ENCODE measurements at places on chromosomes 5 and 9.

GRCh38 chr5:73668486-73669111 lies 42.6 kb downstream of the ARHGEF28 start:
- no peak for DNase-seq

GRCh38 chr5:112491257-112491656 lies 72.2 kb upstream of the EPB41L4A start:
- DNase-seq: no peak

DNA sequence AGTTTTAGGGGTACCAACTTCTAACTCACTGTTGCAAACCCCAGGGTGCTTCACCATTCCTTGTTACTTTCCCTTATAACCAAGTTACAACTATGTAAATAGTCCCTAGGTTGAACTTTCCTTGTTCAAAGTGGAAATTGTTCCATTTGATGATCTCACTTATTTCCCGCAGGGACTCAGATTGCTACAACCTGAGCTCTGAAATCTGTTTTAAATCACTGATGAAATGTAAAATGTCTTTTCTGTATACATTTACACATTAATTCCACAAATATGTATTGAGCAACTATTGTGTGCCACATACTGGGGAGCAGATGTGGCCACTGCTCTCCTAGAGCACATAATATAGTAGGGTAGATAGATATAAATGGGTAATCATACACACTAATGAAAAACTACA lies 69.1 kb upstream of the TARS1 start:
- DNase-seq: no peak

DNA sequence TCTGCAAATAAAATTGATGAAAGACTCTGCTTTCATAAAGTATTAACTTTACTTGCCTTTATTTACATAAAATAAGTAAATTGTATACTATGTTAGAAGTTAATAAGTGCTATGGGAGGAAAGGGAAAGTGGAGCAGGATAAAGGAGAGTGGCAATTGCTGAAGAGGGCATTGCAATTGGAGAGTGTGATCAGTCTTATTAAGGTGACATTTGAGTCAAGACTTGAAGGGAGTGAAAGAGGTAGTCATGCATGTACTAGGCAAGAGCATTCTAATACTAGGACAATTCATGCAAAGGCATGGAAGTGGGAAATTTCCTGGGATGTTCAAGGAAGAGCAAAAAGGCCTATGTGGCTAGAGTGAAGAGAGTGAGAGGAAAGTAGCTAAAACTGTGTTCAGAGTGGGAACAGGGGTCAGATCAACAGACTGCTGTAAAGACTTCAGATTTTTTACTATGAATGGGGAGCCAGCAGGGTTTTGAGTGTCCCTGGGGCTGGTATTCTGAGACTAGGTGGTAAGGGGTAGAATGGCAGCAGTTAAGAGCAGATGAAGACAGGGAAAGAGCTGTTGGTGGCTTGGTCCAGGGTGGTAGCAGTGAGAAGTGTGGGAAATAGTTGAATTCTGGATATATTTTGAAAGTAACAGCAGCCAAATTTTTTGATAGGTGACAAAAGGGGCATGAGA lies 182.3 kb upstream of the RIOK2 start:
- DNase-seq: no peak

DNA sequence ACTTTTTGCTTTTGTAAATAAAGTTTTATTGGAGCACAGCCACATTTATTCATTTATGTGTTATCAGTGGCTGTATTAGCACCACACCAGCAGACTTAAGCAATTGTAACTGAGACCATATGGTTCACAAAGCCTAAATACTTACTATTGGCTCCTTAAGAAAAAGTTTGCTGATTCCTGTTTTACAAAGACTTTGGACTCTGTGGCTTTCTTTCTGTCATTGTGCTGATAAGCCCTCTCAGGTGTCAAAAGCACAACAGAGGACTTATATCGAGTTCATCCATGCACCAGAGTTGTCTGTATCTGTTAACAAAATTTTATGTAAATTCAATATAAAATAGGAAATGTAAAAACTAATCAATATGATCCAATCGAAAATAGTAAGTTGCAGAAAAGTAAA lies 55.6 kb upstream of the PCSK5 start:
- no peak for DNase-seq

DNA sequence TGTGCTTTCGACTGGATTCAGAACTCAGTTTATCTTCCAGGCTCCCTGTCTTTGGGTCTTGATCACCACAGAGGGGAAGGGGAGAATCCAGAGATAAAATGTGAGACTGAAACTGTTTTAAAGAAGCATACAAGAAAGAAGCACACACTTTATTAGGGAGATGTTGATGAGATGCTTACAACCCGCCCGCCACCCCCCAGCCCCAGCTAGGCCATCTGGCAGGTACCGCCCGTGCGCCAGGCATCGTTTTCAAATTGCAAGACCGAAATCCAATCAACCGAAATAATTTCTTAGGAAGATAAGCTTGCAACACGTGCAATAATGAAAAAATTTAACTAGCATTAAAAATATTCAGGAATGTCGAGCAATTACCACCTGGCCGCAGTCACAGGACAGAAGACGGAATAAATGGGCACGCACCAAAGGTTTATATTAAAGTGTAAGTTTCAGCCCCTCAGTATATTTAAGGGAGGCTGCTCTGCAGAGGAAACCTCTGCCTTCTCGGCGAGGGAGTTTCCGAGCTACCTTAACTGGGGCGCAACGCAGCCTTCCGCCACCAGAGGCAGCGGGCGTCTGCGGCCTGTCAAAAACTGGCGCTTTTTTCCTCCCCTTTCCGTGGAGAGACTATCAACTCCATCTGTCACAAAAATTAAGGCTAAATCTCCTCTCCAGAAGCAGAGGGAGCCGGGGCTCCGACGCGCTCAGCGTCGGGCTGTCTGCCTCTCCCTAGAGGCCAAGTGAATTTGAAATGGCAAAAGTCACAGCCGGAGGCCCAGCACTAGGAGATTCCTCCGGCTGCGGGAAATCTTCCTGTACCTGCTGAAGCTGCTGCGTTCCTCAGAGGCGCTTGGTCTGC lies 996 bp upstream of the GAS1 start:
- no peak for DNase-seq

GRCh38 chr5:17429353-17429752 lies 68.7 kb upstream of the TAF11L2 start:
- no peak for DNase-seq

DNA sequence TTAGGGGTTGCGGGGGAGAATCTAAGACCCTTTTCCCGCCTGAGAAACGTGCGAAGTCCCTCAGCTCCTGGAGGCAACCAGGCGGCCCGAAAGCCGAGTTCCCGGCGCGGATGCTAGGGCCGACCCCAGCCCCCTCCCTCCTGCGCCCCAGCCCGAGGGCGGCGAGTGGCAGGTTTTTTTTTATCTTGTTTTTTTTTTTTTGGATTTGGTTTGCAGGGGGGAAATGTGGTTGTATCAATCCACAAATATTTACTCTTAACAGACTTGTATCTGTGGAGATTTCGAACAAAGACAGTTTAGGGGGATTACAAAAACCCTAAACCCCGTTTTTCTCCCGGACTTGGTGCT lies 10.7 kb downstream of the LMX1B start:
- DNase-seq: no peak

DNA sequence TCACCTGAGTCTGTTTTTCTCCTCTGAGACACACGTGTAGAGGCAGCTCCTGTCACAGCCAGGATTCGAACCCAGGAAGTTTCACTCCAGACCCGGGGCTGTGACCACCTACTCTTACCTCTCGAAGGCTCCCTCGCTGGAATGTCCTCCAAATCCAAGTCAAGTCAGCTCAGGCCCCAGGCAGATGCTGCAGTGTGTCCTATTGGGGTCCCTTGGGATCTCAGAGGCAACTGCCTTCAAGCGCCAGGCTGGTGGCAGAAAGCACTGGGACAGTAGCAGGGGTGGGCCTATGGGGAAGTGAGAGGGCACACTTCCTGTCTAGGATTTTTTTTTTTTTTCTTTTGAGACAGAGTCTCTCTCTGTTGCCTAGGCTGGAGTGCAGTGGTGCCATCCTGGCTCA lies 762 bp upstream of the ST6GALNAC4 start:
- no peak for DNase-seq

- no peak for DNase-seq
Measured at GRCh38 chr5:120073722-120074121, 390.4 kb upstream of the PRR16 start.

- DNase-seq: no peak
Measured at GRCh38 chr5:154567155-154567554, 89.1 kb upstream of the HAND1 start.

DNA sequence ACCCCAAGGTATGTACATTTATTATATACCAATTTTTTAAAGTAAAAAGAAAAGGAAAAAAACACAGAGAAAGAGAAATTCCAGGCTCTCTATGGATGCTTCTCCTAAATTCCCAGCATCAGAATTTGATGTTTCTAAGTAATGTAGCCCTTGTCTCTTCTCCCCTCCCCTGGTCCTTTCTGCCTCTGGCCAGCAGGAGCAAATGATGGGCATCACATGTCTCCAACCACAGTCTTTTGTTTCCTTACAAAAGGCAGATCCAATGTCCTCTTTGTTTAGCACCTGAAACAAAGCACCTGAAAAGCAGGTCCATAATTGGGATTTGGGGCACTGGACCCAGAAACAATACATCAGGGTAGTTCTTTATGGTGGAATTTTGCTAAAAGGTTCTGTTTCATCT lies 50.4 kb upstream of the APC start:
- no peak for DNase-seq

DNA sequence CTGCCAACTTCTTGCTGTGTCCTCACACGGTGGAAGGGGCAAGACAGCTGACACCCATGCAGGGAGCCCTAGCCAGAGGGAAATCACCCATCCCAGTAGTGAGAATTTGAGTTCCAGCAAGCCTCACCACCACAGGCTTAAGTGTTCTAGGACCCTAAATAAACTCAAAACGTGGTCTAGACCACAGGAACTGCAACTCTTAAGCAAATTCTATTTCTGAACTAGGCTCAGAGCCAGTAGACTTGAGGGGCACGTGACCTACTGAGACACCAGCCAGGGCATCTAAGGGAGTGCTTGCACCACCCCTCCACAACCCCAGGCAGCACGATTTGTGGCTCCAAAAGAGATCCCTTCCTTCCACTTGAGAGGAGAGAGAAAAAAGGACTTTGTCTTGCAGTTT lies 96.0 kb upstream of the PHF24 start:
- no peak for DNase-seq
